BE2C (cell line): ENCODE measurements at places on chromosomes 1 and 21.

DNA sequence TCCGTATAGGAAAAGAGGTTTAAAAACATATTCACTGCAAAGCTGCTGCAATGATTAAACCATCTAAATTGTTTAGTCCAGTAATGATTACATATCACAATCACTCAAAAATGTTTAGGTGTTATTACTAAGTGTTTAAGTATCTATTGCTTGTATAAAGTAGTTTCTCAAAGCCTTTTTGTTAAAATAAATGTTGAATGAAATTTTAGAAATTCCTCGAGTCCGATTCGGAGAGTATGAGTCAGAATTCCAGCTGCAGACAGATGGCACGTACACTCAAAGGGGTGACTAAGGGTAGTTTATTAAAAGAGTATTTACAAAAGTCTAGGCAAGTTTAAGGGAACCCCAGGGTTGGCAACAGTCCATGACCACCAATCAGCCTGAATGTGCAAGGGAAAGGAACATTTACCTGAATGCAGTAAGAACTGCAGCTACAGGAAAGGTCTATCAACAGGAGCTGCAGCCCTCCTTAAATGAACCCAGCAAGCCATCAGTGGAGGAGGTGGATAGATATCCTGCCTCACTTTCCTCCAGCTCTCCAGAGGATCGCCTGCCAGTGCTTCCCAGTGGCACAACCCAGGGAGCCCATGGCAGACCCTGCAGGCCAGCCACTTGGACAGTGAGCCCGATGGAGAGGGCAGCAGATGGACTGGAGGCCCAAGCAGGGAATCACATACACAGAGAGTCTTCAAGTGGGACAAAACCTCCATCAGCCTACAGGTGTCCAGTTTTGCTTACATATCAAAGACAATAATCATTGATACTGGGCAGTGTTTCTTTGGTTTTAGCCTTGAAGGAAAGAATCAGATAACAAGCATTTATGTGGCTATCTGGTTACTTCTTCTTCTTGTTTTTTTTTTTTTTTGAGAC lies 92.1 kb upstream of the SLC44A3 start:
- no peak for DNase-seq

GRCh38 chr1:204828352-204828850 lies 42.3 kb upstream of the NFASC start:
- DNase-seq = peak; percentile 92

- DNase-seq = no peak
Observed at GRCh38 chr21:46139686-46140085, 15.7 kb downstream of the FTCD start.

DNA sequence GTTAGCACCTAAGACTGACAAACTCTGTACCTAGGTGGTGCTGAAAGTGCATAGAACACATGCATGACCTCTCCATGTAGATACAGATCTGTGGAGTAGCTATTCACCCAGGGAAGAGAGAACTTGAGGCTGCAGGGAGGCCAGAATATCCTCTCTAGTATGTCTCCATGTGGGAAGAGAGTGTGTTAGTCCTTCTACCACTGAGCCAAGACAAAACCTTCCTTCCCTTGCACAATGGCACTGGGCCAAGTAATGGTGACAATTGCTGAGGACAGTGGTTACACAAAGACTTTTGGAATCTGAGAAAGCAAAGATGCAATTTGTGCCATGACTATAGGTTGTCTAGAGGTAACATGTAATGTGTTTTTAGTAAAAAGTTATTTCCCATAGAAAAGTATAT lies 52.3 kb downstream of the C1orf198 start:
- DNase-seq = no peak

DNA sequence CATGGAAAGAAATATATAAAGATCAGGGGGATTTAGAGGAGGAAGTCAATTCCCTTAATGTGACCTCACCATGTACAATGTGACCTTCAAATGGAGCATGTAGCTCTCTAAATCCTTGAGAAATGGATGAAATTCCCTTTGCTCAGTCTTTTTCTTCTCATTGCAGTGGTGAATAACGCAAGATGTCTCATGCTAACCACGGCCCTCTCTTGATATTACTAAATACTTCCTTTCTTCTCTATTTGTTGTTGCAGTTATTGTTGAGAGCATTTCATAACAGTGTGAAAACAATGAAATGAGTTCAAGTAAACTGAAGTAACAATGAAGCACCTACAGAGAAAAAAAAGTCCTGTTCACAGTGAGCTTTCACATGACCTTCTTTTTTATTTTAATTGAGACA lies 55.6 kb downstream of the ZNF281 start:
- DNase-seq = no peak

- no peak for DNase-seq
Observed at GRCh38 chr1:9174762-9175161, 45.9 kb upstream of the GPR157 start.

DNA sequence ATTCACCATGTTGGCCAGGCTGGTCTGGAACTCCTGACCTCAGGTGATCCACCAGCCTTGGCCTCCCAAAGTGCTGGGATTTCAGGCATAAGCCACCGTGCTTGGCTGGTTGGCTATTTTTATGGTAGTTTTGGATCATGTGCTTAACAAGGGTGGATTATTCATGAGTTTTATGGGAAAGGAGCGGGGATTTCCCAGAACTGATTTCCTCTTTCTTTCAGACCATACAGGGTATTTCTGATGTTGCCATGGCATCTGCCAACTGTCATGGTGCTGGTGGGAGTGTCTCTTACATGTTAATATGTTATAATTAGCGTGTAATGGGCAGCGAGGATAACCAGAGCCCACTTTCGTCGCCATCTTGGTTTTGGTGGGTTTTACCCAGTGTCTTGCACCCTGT lies 3.2 kb downstream of the TRPM2 start:
- no peak for DNase-seq

DNA sequence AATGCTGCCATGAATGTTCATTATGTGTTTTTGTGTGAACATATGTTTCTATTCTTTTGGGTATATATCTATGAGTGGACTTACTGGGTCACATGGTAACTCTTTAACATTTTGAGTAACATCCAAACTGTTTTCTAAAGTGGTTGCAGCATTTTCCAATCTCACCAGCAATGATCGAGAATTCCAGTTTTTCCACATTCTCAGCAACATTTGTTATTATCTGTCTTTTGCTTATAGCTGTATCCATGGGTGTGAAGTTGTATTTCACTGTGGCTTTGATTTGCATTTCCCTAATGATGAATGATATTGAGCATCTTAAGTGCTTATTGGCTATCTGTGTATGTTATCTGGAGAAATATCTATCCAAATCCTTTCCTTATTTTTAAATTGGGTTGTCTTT lies 89.2 kb upstream of the SLFNL1 start:
- no peak for DNase-seq

- no peak for DNase-seq
Observed at GRCh38 chr1:225945564-225945963, 4.5 kb upstream of the LEFTY2 start.

DNA sequence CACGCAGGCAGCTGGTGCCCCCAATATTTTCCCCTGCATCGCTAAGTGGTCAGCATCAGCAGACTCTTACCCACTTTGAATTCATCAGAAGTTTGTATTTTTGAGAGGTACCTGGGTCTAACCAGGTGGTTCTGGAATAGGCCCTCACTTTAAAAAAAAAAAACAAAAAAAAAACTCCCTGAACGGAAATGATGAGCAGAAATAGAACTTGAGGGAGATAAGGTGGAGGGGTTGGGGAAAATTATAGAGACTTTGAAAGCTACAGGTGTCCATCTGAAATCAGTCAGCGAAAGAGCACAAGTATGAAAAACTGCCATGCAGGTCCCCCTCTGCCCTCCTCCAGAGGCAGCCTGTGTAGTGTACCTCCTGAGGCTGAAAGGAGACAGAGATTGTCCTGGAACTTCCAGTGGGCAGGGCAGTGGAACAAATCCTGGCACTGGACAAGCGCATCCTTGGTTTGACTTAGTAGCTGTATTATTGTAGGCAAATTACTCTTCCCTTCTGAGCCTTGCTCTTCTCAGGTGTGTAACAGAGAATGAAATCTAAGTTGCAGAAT lies 1.2 kb downstream of the SLAMF7 start:
- no peak for DNase-seq

DNA sequence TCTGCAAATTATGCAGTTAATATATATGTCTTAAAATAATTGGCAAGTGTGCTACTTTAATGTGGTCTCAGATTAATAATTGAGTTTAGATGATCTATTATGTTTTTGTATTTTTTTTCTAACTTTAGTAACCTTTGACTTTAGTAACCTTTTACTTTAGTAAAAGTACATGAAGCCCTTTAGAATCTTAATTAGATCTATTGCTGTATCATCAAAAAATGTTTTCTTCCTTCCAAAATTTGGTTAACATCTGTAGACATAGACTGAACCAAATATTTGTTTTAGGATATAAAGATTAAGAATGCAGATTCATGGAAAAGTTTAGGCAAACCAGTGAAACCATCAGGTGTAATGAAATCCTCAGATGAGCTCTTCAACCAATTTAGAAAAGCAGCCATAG lies 25.7 kb upstream of the EPHX4 start:
- no peak for DNase-seq

DNA sequence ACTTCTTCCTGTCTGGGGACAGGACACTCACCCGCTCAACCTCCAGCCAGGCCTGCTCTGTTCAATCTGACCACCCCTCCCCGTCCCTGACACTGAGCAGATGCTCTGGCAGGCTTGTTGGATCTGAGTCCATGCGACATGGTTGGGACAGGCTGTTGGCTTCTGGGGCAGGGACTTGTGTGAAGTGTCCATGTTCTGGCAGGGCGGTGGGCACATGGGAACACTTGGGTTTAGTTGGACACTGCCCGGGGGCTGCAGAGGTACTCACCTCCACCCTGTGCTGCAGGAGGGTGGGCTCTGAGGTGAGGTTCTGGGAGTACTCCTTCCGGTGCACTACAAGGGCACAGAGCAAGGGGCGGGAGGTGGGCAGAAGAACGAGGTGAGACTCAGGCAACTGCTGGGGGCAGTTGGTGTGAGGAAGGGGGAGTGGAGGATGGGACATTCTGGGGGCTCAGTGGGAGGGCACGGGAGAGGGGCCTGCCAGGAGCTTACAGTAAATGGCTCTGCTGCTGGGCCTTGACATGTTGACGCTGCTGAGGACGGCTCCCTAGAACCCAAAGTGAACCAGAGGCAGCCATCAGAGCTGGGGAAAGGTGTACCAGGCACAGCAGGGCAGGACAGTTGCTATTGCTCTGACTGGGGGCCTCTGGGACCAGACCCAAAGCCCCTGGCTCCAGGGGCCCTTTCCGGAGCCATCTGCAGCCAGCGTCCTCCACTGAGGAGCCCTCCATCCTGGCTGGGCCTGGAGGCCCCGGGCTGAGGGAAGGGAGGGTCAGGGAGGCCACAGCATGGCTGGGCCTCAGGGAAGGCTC lies 2.3 kb downstream of the EPS8L3 start:
- peak; percentile 79 for DNase-seq

GRCh38 chr1:197481101-197481500 lies 213.0 kb downstream of the CRB1 start:
- peak; percentile 26 for DNase-seq

GRCh38 chr1:32898056-32898455 lies 3.1 kb downstream of the TMEM54 start:
- DNase-seq = no peak

GRCh38 chr1:151570819-151571218 lies 30.7 kb downstream of the TUFT1 start:
- DNase-seq = no peak

GRCh38 chr1:172143384-172144055 lies 277.0 kb upstream of the C1orf105 start:
- DNase-seq = no peak

- no peak for DNase-seq
Observed at GRCh38 chr1:29360768-29361167, 124.4 kb downstream of the PTPRU start.
